Stimulated activated naive B cell treated with anti-CD40 and anti-IgM and Interleukin-4, amounts not matched to agents 10 μg/mL and 1 μg/mL and 100 μg/mL, for 72 hours (primary cell): ENCODE measurements at places on chromosomes 2 and 18.

DNA sequence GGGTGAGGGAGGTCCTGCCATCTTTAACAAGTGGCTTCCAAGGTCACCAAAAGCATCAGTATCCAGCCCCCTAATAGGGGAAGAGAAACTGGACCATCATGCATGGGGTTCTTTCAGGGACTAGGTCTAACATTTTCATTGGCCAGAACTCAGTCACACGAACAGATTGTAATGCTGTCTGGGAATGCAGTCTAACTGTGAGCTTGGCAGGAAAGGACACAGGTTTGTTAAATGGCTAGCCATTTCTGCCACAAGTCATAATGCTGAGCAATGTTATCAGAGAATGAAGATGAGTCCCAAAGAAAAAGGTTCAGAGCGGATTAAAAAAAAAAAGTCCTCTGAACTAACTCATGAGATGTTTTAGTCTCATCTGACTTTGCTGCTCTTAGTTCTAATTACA lies 70.9 kb upstream of the TNP1 start:
- H3K4me3 ChIP-seq = no peak overlapping the region
- no peaks in the 10 kb centered on the region for H3K4me1 ChIP-seq
- H3K27ac ChIP-seq = no peak overlapping the region
- peaks cover 6% of the 10 kb centered on the region for H3K27me3 ChIP-seq
- DNase-seq = no peak

GRCh38 chr2:60567919-60568768 lies 14.7 kb upstream of the BCL11A start:
- DNase-seq = no peak
- H3K4me3 ChIP-seq = no peak overlapping the region
- no peaks in the 10 kb centered on the region for H3K36me3 ChIP-seq
- no peak overlapping the region for H3K27ac ChIP-seq

GRCh38 chr2:23649303-23649702 lies 264.3 kb downstream of the KLHL29 start:
- no peak overlapping the region for H3K4me3 ChIP-seq
- H3K27ac ChIP-seq = no peak overlapping the region
- peaks cover 4% of the 10 kb centered on the region for H3K27me3 ChIP-seq
- H3K4me1 ChIP-seq = no peaks in the 10 kb centered on the region
- H3K36me3 ChIP-seq = no peaks in the 10 kb centered on the region

DNA sequence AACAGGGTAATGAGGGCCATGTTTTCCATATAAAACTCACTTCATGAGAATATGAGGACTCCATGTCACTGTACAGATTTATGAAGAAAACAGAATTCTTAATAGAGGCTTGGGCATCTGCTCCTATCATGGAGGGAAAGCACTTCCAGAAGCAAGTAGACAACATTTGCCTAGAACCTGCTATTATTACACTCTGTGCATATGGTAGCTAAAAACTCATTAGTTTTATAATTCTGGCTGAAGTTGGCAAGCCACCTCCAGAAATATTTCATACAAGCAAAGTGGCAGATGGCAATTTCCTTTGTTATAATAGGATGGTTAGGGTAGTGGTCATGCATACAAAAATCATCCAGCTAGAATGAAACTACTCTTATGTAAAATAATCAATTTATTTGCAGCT lies 65.8 kb upstream of the TLK1 start:
- no peak for DNase-seq
- peaks cover 10% of the 10 kb centered on the region for H3K4me1 ChIP-seq
- no peak overlapping the region for H3K4me3 ChIP-seq
- H3K27ac ChIP-seq = no peak overlapping the region
- H3K27me3 ChIP-seq = no peaks in the 10 kb centered on the region
